ENCODE measurements at places on chromosomes 5 and 9.

GRCh38 chr5:123286891-123287290 lies 136.3 kb downstream of the CEP120 start:
- no peak for DNase-seq

DNA sequence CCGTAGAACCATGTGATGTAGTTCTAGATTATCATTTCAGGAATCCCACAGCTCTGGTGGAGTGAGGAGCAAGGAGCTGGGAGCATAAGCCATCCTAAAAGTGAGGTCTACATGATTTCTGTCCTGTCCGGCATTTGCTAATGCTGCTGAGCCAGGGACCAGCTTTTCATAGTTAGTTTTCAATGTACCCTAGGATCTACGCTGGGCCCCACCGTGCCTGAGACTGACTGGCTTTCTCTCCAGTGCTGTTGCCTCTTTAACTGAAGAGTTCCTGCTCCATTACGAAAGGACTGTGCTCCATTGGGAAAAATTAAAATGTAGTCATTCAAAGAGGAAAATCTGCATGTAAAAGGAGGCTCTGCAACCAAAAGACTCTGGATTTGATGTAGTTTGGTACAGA lies 634.8 kb downstream of the DMRTA1 start:
- DNase-seq, result no peak

- no peak for DNase-seq
Observed at GRCh38 chr9:129624947-129625346, 1.0 kb upstream of the NTMT1 start.

- DNase-seq, result no peak
Observed at GRCh38 chr5:120476063-120476462, 12.0 kb downstream of the PRR16 start.

DNA sequence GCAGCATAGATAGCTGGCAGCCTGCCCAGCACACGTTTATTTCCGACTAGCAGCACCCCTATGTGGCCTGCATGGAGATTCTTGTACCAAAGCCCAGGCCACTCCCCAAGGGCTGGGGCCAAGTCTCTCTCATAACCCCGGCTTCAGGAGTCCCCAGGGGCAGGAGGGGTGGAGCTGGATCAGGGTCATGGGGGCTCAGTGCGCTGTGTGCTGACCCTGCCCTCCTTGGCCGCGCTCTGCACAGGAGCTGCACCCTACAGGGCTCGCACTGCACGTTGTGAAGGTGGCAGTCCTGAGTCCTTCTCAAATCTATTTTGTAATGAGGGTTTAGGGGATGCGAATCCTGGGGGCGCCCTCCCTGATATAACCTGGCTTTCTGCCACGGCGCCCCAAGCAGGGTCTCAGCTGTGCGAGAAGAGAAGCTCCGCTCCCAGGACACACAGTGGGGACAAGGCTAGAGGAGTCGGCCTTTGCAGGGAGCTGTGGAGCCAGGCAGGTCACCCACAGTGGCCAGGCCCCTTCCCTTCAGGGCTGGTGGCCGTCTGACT lies 28.6 kb downstream of the NKD2 start:
- DNase-seq, result no peak

All from ascending aorta (tissue), 2 donors.